ENCODE measurements at places on chromosomes 13 and 19.
A peak's percentile ranks its signal among the peaks of the same experiment; 100 is the strongest.

- DNase-seq, result no peak
Measured at GRCh38 chr19:6198896-6199239, 63.4 kb downstream of the ACSBG2 start.

DNA sequence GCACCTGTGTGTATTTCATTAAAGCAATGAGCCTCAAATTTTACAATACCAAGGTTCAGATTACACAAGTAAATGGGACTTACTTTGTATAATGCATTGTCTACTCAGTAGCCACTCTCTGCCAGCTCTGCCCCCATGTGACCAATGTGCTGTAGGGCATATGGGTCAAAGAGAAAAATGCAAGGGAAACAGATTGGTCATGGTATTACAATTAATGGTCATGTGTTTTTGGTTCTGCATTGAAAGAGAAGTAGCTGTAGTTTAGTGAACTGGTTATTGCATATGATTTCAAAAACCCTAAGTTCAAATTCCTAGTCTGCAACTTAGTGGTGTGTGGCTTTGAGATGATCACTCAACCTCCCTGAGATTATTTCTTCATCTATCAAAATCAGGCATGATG lies 545.4 kb downstream of the SUCLA2 start:
- no peak for DNase-seq

GRCh38 chr19:17590866-17591265 lies 35.4 kb downstream of the COLGALT1 start:
- DNase-seq, result no peak

DNA sequence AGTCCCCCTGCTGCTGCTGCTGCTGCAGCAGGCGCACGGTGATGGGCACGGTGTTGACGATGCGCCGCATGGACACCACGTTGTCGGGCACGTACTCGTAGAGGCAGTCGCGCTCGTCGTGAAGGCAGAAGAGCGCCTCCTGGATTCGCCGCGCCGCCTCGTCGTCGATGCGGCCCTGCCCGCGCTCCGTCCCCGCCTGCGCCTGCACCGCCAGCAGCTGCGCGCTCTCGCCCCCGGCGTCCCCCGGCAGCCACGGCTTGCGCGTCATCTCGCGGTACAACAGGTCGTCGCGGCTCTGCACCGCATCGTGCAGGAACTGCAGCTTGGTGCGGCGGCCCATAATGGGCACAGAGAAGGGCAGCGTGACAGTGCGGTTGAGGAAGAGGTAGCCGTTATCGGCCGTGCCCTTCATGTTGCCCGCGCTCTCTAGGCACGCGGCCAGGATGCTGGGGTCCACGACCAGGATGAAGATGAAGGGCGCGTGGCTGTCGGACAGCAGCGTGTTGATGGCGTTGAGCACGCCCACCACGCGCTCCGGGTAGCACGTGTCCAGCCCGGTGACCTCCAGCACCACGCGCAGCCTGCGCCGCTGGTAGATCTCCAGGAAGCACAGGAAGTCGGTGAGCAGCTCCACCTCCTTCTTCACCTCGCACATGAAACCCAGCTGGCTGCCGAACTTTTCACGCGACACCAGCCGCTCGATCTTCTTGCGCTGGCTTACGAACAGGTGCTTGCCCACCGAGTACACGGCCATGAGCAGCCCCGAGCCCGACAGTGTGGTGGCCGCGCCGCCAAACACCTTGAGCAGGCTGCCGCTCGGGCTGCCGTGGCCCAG lies 8.1 kb downstream of the NKPD1 start:
- DNase-seq, result peak; percentile 66

- DNase-seq, result no peak
Measured at GRCh38 chr19:8643860-8644653, 13.6 kb downstream of the NFILZ start.

GRCh38 chr19:21322528-21322927 lies 6.7 kb downstream of the ZNF708 start:
- DNase-seq, result peak; percentile 25

DNA sequence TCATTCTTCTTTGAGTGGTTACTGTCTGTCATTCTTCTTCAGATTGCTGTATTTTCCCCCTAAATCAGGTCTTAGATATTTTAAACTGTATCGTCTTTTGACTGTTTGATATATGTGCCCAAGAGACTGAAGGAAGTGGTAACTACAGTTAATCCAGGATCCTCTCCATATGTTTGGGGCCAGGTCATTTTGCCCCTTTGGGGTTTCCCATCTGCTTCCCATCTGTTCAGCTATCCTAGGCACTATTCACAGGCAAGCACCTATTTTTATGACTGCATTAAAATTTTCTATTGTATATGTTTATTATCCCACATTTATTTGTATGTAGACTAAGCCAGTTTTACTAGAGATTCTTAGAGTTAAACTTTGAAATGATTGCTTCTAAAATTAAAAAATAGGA lies 244.2 kb downstream of the PCCA start:
- no peak for DNase-seq

- no peak for DNase-seq
Measured at GRCh38 chr13:40094056-40094455, 438.6 kb downstream of the COG6 start.

GRCh38 chr13:31495336-31495735 lies 244.0 kb upstream of the RXFP2 start:
- DNase-seq, result no peak

- no peak for DNase-seq
Measured at GRCh38 chr13:108624979-108625378, 4.4 kb upstream of the MYO16 start.

- DNase-seq, result peak; percentile 22
Measured at GRCh38 chr13:24450530-24450929, 62.0 kb downstream of the PARP4 start.

- DNase-seq, result no peak
Measured at GRCh38 chr19:15129856-15130585, 22.8 kb downstream of the SYDE1 start.

DNA sequence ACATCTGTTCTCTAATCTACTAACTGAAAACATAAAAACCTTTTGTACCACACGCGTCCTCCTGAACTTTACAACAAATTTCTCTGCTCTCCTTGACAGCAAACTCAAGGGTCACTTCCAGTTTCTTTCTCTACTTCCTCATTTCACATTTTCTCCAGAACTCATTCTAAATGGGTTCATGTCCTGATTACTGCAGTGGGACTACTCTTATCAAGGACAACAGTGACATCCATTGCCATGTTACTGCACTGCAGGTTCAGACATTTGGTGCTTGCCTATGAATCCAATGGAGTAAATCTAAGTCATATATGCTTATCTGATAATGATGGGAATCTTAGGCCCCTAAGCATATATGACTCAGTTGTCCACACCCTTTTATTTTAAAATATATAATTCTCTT lies 35.3 kb downstream of the FPR3 start:
- peak; percentile 13 for DNase-seq

DNA sequence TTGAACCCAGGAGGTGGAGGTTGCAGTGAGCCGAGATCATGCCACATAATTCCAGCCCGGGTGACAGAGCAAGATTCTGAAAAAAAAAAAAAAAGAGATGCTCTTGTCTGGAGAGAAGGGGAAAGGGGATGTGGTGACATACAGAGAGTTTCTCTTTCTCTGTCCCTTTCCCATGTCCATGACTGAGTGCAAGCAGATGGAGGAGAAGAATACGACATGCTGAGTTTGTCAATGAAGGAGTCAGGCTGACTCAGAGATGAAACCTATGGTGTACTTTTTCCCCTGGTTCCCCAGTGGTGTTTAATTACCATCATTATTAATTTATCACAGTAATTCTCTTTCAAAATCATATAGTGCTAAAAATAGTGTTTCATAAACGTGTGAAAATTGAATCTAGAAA lies 448.8 kb downstream of the FOXO1 start:
- no peak for DNase-seq

DNA sequence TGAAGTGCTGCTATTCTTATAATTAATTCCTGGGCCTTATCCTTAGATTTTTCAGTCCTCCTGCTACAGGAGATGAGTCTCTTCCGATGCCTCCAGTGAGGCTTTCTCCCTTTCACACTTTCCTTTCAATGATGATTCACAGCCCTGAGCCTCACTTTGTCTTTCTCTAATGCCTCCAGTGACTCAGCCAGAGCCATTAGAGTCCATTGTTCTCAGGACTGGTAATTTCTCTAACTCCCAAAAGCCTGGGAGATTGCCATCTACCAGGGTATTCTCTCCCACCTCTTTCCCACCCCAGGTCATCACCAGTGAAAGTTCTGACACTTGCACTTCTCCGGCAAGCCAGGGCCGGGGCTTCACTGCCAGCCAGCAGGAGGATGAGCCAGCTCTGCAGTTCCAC lies 49.6 kb upstream of the ARGLU1 start:
- no peak for DNase-seq

- DNase-seq, result no peak
Measured at GRCh38 chr13:58376775-58377174, 745.2 kb downstream of the PCDH17 start.

DNA sequence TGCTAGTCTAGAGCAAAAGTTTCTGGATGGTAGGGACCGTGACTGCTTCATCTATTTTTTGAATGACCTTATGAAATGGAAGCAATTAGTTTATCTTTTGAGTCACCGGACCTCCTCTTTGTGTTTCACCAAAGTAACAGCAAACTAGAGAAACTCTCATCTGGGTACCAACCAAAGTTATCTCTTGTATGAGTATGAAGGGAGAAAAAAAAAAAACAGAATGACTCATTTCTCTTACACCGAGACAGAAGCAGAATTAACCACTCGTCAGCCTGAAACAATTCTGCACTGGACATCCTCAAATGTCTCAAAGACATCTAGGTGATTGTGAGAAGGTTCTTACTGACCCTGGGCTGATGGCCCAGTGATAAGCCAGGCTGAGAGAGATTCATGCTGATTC lies 18.3 kb downstream of the ZNF100 start:
- peak; percentile 10 for DNase-seq

- DNase-seq, result no peak
Measured at GRCh38 chr19:48363500-48363809, 285 bp downstream of the TMEM143 start.

DNA sequence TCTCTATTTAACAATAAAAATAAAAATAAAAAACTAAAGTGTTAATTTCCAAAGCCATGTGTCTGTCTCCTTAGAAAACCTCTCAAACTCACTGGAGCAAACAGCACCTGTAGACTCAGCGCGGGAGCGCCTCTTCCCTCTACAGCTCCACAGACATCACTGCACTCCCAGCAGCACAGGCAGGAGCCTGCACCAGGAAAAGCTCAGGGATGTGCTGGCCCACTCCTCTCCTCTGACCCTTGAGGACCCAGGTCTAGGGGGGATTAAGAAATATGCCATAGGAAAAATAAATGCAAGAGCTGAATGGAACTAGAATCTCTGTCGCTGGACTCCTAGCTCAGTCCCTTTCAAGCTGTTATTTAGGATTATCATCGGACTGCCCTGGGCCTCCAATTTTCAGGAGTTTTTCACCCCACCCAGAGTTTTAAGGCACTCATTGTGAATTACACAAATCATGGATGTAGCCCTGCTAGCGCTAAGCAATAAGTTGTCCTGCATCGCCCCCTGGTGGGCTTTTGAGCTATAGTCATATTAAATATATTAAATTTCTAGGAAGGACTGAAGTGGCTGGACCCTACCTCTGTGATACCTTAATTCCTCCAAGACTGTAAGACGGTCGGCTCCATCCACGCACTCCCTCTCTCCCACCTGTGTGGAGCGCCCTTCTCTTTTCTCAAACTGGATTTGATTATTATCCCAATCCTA lies 333.9 kb downstream of the UQCRFS1 start:
- DNase-seq, result peak; percentile 39

DNA sequence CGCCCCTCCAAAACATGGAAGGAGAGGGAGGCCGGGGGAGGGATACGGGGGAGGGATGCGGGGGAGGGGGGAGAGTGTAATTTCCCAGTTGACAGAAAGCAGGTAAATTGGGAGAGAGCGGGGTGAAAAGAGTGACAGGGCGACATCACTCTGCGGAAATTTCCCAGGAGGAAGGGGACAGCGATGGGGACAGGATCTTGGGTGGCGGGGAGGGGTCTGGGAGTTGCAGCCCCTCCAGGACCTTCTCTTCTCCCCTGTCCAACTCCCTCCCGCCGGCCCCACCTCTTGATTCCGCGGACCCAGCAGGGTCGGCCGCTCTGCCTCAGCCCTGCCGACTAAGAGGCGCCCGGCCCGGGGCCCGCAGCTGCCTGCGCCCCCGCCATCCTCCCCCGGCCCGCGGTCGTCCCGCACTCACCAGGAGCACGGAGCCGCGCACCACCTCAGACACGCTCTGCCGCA lies 108.0 kb upstream of the DOCK9 start:
- no peak for DNase-seq

DNA sequence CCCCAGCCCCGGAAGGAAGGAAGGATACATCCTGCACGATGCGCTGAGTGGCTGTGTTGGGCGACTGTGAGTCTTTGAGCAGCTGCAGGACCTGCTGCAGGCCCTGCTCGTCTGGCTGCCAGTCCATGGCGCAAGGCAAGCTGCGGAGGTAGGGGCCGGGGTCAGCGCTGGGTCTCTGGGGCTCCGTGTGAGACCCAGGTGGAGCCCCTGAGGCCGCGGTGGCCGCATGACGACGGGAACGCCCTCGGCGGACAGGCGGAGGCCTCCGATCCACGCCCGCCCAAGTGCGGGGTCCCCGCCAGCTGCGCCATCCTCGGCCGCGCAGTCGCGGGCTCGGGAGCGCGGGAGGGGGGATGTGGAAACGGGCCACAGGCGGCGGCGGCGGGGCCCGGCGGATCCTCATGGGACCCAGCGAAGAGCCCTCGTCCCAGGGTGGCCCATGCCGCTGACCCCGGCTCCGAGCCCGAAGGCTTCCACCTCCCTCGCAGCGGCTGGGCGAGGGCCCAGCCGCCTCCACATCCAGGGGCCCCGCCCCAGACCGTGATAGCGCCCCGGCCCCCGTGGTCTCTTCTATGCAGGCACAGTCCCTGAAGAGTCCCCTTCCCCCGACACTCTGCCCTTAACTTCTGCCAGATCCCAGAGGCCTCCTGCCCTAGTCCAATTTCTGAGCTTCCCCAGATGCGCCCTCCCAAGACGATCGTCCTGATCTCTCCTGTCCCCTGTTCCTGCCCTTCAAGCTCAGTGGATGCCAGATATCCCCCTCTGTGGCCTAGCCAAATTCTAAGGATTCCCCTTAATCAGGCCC lies 2.7 kb downstream of the TNPO2 start:
- peak; percentile 28 for DNase-seq

GRCh38 chr19:10290876-10291553 lies 1.3 kb downstream of the ICAM5 start:
- DNase-seq, result peak; percentile 63

- DNase-seq, result no peak
Measured at GRCh38 chr19:46756544-46756888, 10.3 kb upstream of the STRN4 start.

- no peak for DNase-seq
Measured at GRCh38 chr19:48549380-48549779, 2.6 kb upstream of the SULT2B1 start.

Measured in fibroblast of villous mesenchyme (primary cell).